ENCODE measurements at places on chromosomes 11 and 22.

GRCh38 chr11:43234881-43235280 is 76.9 kb upstream of the API5 start:
- no peak overlapping the region for H3K27ac ChIP-seq
- H3K27me3 ChIP-seq, result no peaks in the 10 kb centered on the region
- no peak for DNase-seq
- H3K36me3 ChIP-seq, result no peaks in the 10 kb centered on the region
- no peaks in the 10 kb centered on the region for H3K4me1 ChIP-seq

DNA sequence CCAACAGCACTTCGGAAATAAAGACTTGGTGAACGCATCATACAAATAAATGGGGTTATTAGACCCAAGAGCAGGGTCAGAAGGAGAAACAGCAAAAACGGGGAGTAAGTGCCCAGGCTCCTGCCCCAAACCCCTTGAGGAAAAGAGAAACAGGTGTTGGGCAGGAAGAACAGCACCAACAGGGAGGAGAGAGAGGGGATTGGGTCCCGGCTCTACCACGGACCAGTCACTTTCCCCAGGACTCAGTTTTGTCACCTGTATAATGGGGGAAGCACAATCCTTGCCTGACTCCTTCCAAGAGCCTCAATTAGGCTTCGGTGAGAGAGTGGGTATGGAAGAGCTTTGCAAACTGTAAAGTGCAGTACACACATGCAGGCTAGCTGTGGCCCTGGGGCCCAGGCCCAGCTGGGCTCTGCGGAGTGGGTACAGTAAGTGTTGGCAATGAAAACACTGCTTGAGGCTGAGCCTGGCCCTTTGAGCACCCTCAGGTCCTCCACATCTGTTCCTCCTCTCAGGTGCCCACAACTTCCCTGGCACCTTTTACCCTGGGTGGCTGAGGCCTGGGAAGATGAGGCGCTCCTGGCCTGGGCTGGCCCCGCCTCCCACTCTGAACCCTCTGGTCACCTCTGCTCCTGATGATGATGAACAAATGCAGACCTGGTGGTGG is 8.9 kb downstream of the SLC29A2 start:
- H3K27me3 ChIP-seq, result no peaks in the 10 kb centered on the region
- H3K4me1 ChIP-seq, result no peaks in the 10 kb centered on the region
- no peak for DNase-seq
- no peak overlapping the region for H3K27ac ChIP-seq

DNA sequence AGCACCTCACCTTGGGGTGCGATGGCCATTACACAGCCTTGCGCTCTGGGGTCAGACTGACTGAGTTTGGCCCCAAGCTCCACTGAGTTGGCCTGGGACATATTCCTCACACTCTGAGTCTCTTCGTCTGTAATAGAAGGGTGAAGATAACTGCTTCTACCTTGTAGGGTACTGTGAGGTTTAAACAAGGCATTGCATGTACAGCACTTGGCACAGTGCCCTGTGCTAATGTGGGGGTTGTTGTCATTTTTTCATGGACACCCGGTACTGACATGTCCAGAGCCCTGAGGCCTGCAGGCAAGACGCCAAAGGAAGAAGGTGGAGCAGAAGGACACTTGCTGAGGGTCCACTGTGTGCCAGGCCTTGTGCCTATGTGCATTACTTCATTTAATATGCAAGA is 50.7 kb downstream of the OTOG start:
- H3K27me3 ChIP-seq, result no peaks in the 10 kb centered on the region
- no peaks in the 10 kb centered on the region for H3K4me1 ChIP-seq
- no peak overlapping the region for H3K27ac ChIP-seq
- H3K4me3 ChIP-seq, result no peak overlapping the region

DNA sequence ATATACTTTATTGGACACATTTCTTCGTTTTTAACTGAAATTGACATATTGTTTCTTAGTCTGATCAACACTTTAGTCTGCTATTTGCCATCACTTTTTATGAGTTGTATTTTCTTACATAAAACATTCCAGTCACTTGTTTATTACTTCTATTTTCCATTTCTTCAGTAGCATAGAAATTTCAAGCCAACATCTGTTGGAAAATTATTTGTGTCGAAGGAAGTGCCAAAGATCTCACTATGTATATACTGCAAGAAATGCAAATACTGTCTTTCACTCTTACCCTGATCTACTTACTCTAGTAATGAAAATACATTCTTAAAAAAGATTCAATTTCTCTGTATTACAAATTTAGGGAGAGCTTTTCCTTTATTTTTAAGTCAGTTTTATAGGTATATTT is 105.9 kb downstream of the SLC17A6 start:
- H3K4me3 ChIP-seq, result no peak overlapping the region
- H3K36me3 ChIP-seq, result no peaks in the 10 kb centered on the region
- H3K27ac ChIP-seq, result no peak overlapping the region
- no peaks in the 10 kb centered on the region for H3K4me1 ChIP-seq
- no peak for DNase-seq
- H3K27me3 ChIP-seq, result no peaks in the 10 kb centered on the region

GRCh38 chr22:37844904-37845329 is 783 bp upstream of the ANKRD54 start:
- no peak for DNase-seq
- no peaks in the 10 kb centered on the region for H3K27me3 ChIP-seq
- peak overlapping the region; percentile 48 for H3K4me3 ChIP-seq
- peak overlapping the region; percentile 92 for H3K27ac ChIP-seq

- H3K27me3 ChIP-seq, result no peaks in the 10 kb centered on the region
- no peak for DNase-seq
- no peaks in the 10 kb centered on the region for H3K36me3 ChIP-seq
These were observed 55.5 kb downstream of the LARGE1 start for GRCh38 chr22:33864723-33865130.

DNA sequence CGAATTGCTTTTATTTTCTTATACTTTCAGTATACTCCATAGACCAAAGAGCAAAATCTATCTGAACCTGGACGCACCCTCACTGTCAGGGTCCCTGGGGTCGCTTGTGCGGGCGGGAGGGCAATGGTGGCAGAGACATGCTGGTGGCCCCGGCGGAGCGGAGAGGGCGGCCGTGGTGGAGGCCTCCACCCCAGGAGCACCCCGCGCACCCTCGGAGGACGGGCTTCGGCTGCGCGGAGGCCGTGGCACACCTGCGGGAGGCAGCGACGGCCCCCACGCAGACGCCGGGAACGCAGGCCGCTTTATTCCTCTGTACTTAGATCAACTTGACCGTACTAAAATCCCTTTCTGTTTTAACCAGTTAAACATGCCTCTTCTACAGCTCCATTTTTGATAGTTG is 1077.4 kb downstream of the BRD1 start:
- H3K4me3 ChIP-seq, result no peak overlapping the region
- no peaks in the 10 kb centered on the region for H3K36me3 ChIP-seq
- DNase-seq, result peak; percentile 32
- no peaks in the 10 kb centered on the region for H3K4me1 ChIP-seq
- peaks cover under 1% of the 10 kb centered on the region for H3K27me3 ChIP-seq

- H3K4me1 ChIP-seq, result peaks cover 24% of the 10 kb centered on the region
- H3K4me3 ChIP-seq, result no peak overlapping the region
- DNase-seq, result no peak
- H3K36me3 ChIP-seq, result no peaks in the 10 kb centered on the region
These were observed 41.0 kb upstream of the CD44 start for GRCh38 chr11:35097814-35098455.

- DNase-seq, result no peak
- H3K4me1 ChIP-seq, result no peaks in the 10 kb centered on the region
- no peaks in the 10 kb centered on the region for H3K27me3 ChIP-seq
- no peaks in the 10 kb centered on the region for H3K36me3 ChIP-seq
These were observed 76.8 kb upstream of the CREB3L1 start for GRCh38 chr11:46200537-46201281.

DNA sequence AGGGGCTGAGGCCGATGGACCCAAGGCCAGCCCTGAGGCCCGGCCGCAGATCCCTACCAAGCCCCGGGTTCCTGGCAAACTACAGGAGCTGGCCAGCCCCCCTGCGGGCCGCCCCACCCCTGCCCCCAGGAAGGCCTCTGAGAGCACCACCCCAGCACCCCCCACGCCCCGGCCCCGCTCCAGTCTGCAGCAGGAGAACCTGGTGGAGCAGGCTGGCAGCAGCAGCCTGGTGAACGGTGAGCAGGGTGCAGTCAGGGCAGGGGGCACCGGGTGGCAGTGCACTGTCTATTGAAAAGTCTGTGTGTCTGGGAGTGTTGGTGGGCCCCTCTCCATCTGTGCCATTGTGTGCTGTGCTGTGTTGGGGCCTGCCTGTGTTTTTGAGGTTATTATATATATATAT is 16.1 kb downstream of the MICALL1 start:
- no peaks in the 10 kb centered on the region for H3K27me3 ChIP-seq
- H3K4me1 ChIP-seq, result peaks cover 46% of the 10 kb centered on the region
- peaks cover 99% of the 10 kb centered on the region for H3K36me3 ChIP-seq
- DNase-seq, result no peak
- H3K27ac ChIP-seq, result peak overlapping the region; percentile 97

DNA sequence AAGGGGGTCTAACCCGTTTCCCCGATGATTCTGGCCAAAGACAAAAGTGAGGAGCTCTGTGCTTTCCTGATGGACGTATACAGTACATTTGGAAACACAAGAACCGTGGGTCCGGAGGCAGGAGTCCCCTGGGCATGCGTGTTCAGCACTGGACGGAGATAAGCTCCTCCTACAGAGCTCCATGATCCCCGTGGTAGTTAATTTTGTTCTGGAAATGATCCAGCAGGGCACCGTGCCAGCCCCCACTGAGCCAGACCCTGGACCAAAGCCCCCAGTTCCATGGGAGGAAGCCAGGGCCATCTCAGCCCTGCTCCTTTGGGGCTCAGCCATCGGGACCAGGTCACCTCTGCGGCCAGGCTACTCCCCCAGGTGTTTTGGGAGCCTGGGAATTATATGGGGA is 83.3 kb downstream of the TRMU start:
- H3K4me3 ChIP-seq, result no peak overlapping the region
- H3K36me3 ChIP-seq, result no peaks in the 10 kb centered on the region

DNA sequence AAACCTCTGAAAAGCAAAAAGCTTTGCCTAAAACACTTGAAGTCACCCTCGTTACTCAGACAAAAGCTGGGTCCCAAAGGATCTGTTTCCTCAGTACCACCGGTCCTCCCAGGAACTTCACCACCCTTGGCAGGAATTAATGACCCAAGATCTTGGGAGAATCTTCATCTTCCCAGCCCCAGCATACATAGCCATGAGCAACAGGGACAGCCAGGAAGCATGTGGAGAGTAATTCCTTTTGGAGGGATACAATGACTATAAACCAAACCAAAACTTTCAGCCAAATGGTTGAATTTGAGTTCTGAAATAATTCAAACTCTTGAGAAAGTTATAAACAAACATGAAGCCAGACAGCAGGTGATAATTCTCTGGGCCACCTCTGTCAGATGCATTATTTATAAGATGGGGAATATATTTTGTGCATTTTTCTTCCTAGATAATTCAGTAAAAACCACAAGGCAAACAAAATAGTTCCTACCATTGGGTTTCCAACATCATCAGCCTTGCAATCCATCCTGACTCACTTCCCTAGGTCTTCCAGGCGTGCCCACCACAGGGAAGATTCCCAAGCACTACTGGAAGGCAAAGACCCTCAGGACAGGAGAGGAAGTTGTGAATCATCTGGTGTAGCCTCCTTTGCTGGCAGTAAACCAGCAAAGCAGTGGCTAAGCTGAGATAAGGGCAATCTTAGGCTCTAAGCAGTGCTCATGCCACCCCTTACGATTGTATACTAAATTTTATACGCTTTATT is 71.7 kb upstream of the DRD2 start:
- no peak overlapping the region for H3K27ac ChIP-seq
- H3K27me3 ChIP-seq, result no peaks in the 10 kb centered on the region
- H3K36me3 ChIP-seq, result no peaks in the 10 kb centered on the region
- no peak overlapping the region for H3K4me3 ChIP-seq
- no peak for DNase-seq
- no peaks in the 10 kb centered on the region for H3K4me1 ChIP-seq

- peak overlapping the region; percentile 62 for H3K27ac ChIP-seq
- no peak for DNase-seq
- H3K4me1 ChIP-seq, result peaks cover 4% of the 10 kb centered on the region
- H3K36me3 ChIP-seq, result no peaks in the 10 kb centered on the region
These were observed 942 bp upstream of the TSPAN18 start for GRCh38 chr11:44725757-44726282.

GRCh38 chr22:17589810-17590375 is 26.6 kb downstream of the SLC25A18 start:
- no peak for DNase-seq
- no peak overlapping the region for H3K27ac ChIP-seq
- no peaks in the 10 kb centered on the region for H3K4me1 ChIP-seq
- peaks cover 37% of the 10 kb centered on the region for H3K36me3 ChIP-seq
- H3K4me3 ChIP-seq, result no peak overlapping the region

GRCh38 chr11:1305063-1305495 is 4.4 kb downstream of the TOLLIP start:
- H3K4me1 ChIP-seq, result no peaks in the 10 kb centered on the region
- H3K27me3 ChIP-seq, result no peaks in the 10 kb centered on the region
- DNase-seq, result no peak
- no peak overlapping the region for H3K4me3 ChIP-seq

DNA sequence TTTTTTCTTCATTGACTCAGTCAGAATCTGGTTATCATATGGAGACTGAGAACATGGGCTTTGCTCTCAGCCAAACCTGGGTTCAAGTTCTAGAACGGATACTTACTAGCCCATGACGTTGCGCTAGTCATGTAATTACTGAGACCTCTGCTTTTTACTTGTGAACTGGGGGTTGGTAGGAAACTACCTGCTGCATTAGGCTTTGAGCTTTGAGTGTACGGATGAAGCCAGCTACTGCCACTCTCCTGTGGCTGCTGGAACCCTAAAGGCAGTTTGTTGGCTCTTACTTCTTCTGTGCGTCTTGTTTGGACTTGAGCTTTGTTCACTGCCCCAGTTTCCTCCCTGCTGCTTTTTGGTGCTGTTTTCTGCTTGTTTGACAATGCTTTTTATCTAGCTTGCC is 18.1 kb downstream of the PPP6R2 start:
- H3K27me3 ChIP-seq, result no peaks in the 10 kb centered on the region
- peaks cover 7% of the 10 kb centered on the region for H3K4me1 ChIP-seq
- DNase-seq, result no peak
- H3K27ac ChIP-seq, result no peak overlapping the region
- no peaks in the 10 kb centered on the region for H3K36me3 ChIP-seq
- H3K4me3 ChIP-seq, result no peak overlapping the region

DNA sequence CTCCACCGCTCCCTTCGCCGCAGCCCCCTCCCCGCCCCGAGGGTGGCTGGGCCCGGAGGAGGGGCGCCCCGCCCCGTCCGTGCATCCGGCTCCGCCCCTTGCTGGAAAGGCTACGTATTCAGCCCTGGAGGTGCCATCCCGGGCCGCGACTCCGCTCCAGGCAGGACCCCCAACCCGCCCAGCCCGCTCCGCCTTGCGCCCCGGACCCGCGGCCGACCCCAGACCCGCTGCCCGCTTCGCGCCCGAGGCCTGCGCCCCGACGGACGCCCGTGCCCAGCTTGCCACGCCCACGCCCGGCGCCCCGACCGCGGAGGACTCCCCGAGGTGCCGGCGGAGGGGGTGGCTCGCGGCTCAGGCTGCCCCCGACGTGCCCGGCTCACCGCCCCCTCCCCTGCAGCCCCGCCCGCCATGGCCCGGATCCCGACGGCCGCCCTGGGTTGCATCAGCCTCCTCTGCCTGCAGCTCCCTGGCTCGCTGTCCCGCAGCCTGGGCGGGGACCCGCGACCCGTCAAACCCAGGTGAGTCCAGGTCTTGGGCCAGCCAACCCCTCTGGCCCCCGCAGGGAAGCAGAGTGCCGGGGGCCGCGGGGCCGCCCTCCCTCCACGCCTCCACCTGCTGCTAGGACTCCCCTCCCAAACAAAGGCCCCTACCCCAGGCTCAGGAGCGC is at the start of gene ADM2:
Gene ADM2, plus strand, starts transcription at position 104 of the 667 bp plus-strand sequence. Its CDS starts 305 bp downstream, at position 409.
- no peak for DNase-seq
- H3K27me3 ChIP-seq, result peaks cover 72% of the 10 kb centered on the region
- no peak within 1 kb of the TSS for H3K27ac ChIP-seq
- H3K36me3 ChIP-seq, result no peaks in the 10 kb centered on the region

Data from sigmoid colon (tissue), 7 donors.